CD14-positive monocyte (primary cell): ENCODE measurements at places on chromosomes 6 and 20.

DNA sequence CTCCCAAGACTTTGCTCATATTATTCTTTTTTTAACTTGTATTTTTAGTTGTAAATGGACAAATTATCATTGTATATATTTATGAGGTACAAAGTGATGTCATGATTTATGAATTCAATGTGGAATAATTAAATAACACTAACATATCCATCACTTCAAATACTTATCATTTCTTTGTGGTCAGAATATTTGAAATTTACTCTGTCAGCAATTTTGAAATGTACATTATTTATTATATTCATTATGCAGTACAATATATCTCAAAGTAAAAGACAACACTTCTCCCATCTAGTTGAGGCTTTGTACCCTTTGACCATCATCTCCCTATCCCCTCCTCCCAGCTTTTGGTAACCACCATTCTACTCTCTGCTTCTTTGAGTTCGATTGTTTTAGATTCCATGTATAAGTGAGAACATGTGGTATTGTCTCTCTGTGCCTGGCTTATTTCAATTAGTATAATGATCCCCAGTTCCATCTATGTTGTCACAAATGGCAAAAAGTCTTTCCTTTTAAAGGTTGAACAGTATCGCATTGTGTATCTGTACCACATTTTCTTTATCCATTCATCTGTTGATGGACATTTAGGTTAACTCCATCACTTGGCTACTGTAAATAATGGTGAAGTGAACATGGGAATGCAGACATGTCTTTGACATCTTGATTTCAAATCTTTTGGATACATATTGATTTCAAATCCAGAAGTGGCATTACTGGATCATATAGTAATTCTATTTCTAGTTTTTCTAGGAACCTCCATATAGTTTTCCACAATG lies 197.2 kb downstream of the KIF6 start:
- DNase-seq: no peak

GRCh38 chr20:54199721-54200176 lies 8.1 kb upstream of the PFDN4 start:
- peak; percentile 73 for DNase-seq

- no peak for DNase-seq
Observed at GRCh38 chr6:26159357-26160273, 72.4 kb downstream of the HFE start.

GRCh38 chr6:31664790-31665500 lies at the start of gene GPANK1:
Gene GPANK1 (minus strand): TSS chr6:31664997. CDS start chr6:31664478, 519 bp downstream.
- DNase-seq: peak; percentile 95

DNA sequence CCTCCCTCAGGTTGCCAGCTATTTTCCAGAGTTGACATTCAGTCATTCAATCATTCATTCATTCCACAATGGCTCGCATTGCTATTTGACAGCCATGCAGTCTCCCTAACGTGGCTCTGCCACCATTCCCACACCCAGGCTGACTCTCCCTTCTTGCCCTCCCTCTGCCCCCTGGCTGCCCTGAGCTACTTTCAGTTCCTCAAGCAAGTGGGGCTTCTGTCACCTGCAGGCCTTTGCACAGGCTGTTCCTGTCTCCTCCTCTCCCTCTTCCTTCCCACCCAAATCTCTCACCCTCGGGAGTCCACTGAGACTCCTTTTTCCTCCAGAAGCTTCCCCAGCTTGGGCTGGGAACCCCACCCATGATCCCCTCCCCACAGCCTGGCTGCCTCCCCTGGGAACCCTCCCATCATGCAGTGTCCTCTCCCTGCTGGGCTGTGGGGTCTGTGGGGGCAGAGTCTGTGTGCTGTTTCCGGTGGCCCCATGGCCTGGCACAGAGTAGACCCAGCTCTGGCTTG lies 2.6 kb downstream of the PACSIN1 start:
- DNase-seq: peak; percentile 9

GRCh38 chr20:63701329-63702035 lies 5.0 kb downstream of the TNFRSF6B start:
- no peak for DNase-seq

GRCh38 chr20:20134941-20135575 lies 82.7 kb downstream of the CFAP61 start:
- no peak for DNase-seq

DNA sequence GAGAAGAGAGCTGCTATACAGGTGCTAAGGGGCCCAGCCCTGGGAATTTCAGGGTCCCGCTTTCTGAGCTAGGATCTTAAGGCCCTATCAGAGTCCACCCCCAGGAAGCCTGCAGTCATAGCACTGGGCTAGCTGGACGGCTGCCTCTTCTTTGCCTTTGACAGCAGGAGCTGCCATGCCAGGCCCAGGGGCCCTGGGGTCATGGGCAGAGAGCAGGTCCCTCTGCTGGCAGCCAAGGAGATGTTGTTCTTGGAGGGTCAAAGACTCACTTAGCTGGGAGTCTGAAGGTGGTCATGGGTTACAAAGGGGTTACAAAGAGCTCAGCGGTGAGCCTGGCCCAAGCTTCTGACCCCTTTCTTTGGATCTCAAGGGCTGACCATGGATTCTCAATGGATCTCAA lies 52.7 kb downstream of the RPP21 start:
- no peak for DNase-seq

DNA sequence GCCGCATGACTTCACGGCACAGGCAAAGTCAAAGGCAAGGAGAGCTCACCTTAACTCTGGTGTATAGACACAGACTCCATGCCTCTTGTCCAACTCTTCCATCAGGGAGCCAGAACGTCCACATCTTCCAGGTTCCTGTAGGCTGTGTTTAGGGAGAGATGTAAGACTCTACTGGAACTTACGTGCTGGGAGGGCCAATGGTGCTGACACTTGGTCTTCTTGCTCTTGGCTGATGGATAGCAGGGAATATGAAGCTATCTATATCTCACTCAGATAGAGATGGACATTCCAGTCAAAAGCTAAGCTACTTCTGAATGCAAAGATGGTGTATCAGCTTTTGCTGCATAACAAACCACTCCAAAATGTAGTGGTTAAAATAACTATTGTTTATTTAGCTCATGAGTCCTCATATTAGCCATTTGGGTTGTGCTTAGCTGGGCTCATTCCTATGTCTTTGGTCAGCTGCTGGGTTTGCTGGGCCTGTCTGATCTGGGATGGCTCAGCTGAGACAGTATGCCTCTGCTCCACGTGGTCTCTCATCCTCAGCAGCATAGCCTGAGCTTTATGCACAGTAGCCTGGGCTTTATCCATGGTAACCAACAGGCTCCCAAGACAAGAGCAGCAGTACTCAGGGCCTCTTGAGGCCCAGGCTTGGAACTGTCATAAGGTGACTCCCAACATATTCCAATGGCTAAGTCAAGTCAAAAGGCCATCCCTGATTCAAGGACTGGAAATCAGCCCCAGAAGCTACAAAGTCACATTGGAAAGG lies 111.6 kb downstream of the SNX5 start:
- DNase-seq: no peak

DNA sequence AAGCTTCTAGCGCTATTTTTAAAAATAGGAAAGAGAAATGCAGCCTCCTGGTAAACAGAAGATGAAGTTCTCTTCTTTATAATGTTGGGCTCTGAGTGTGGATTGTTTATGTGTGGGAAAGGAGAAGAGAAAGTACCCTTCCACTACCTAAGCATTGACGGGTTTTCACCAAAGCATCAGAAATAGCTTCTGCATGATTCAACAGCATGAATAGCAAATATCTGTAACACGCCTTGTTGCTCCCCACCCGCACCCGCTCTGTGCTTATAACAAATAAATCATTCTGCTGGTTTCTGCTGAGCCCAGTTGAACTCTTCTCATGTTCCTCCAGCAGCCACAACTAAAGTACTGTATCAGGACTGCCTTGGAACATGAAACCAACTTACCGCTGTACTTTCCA lies 20.7 kb downstream of the TXLNB start:
- peak; percentile 12 for DNase-seq

DNA sequence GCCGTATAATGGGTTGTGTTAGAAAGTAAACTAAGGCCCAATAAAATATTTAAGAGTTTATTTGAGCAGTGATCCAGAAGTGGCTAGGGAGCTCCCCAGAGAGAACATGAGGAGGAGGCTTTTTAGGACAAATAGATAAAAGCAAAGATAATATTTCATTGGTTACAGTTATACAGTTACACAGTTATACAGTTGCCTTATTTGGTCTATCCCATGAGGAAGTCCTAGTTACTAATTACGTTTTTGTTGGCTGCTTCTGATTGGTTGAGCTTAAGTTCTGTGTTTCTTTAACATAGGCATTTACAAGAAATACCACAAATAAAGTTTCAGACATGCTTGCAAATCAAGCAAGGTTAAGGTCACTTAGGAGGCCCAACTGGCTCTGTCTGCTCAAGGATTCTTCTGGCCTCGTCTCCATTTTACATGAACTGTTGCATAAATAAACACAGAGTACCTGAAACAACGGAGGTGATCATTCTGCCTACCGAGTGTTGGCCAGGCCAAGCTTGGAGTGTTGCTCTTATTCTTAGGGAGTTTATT lies 7.0 kb downstream of the UBD start:
- DNase-seq: peak; percentile 76

DNA sequence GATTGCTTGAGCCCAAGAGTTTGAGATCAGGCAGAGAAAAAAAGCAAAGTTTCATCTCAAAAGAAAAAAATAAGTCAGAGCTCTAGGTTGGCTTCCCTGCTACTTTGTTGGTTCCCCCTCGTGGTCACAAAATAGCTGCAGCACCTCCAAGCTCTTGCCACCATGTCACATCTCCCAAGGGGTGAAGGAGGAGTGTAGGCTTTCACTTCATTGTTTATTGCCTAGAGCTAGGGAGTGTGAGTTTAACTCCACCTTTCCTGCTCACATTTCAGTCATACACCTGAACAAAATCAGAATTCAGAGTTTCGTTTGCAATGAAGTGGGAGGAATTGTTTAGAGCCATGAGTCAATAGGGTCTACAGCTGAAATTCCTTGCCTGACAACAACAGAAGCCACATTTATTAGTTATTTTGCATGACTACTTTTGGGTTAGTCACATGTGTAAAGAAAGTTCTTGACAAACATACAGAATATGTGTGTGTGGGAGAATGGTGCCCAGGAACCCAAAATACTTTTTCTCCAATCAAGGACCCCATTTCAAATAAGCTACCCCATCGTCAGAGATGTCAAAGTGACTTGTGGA lies 56.2 kb upstream of the UFL1 start:
- DNase-seq: no peak

DNA sequence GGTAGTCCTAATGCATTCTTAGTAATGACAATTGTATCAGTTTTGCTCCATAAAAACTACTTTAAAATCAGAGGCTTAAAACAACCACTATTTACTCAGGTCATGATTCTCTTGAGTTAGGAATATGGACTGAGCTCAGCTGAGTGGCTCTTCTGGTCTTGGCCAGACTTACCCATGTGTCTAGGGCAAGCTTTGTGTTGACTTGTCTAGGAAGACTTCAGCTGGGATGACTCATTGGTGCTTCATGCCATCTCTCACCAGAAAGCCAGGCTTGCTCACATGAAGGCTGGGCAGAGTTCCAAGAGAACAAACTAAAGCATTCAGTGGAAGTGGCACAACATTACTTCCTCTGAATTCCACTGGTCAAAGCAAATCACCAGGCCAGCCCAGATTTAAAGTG lies 155.3 kb downstream of the DHX35 start:
- peak; percentile 9 for DNase-seq

GRCh38 chr6:113397236-113397635 lies 459.9 kb upstream of the MARCKS start:
- no peak for DNase-seq

DNA sequence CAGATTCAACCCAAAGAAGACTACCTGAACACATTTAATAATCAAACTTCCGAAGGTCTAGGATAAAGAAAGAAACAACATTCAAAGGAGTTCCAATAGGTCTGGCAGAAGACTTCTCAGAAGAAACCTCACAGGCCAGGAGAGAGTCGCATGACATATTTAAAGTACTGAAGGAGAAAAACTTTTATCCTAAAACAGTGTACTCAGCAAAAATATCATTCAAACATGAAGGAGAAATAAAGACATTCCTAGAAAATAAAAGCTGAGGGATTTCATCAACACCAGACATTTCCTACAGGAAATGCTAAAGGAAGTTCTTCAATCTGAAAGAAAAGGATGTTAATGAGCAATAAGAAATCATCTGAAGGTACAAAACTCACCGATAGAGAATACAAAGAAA lies 108.6 kb downstream of the BTBD9 start:
- no peak for DNase-seq

- DNase-seq: no peak
Observed at GRCh38 chr6:148450866-148451265, 108.2 kb downstream of the SASH1 start.

DNA sequence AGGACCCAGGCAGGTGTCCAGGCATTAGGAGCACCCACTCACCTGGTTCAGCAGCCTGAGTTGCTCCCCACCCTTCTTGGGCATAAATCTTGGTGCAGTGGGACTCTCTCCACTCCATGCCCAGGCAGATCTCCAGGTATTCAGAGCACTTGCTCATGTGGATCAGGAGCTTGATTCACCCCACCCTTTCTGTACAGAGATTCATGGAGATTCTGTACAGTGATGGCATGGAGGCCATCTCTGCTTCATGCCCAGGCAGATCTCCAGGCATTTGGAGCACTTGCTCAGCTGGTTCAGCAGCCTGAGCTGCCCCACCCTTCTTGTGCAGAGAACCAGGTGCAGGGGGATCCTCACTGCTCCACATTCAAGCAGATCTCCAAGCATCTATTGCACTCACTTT lies 44.1 kb downstream of the BEND6 start:
- DNase-seq: no peak

GRCh38 chr6:159134701-159135364 lies 34.4 kb upstream of the FNDC1 start:
- DNase-seq: peak; percentile 82

DNA sequence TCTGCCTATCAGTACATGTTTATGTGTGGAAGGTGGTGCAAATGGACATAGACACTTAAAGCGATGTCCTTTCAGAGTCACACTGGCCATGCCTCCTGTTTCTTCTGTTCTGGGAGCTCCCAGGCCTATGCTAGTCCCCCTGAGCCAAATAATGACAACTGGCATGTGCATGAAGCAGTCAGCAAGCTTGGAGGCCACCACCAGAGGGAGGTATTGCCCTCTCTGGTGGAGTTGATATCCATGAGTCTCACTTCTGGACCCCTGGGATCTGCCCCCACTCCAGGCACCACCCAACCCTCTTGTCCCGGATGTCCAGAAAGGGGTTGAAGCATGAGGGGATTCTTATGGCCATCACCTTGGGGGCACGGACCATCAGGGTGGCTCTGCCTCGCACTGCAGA lies 172.2 kb downstream of the AIG1 start:
- DNase-seq: peak; percentile 4

GRCh38 chr20:53937929-53938367 lies 132.4 kb downstream of the BCAS1 start:
- peak; percentile 26 for DNase-seq

DNA sequence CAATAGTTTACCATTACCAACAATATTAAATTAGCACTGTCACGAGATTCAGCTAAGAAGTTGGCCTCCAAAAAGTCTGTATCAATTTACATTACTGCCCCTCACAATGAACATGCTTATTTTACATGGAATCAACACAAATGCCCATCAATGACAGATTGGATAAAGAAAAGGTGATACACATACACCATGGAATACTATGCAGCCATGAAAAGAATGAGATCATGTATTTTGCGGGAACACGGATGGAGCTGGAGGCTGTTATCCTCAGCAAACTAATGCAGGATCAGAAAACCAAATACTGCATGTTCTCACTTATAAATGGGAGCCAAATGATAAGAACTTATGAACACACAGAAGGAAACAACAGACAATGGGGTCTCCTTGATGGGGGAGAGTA lies 211.8 kb upstream of the RREB1 start:
- DNase-seq: no peak
